ENCODE measurements at places on chromosomes 16 and 17.

DNA sequence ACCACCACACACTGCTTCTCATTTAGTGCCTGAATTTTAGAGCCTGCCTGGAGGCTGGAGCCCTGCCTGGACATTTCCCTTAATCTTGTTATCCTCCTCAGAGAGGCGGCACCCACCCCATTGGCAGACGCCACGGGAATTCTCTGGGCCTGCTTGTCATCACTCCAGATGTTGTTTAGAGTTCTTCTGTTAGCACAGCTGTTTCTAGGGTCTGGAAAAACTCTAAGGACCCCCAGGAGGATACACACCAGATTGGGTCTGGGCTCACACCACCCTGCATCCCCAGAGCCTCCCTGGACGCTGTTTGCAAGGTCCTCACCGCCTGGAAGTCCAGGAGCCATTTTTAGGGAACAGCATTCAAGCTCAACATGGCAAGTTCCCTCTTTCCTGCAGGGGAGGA lies 565 bp upstream of the XAF1 start:
- DNase-seq: no peak
- H3K4me3 ChIP-seq: peak overlapping the region; percentile 60
- peaks cover 62% of the 10 kb centered on the region for H3K4me1 ChIP-seq
- peaks cover 23% of the 10 kb centered on the region for H3K36me3 ChIP-seq

GRCh38 chr17:58315281-58315711 lies 13.3 kb downstream of the TSPOAP1 start:
- H3K27me3 ChIP-seq: no peaks in the 10 kb centered on the region
- H3K4me3 ChIP-seq: no peak overlapping the region
- no peak for DNase-seq

DNA sequence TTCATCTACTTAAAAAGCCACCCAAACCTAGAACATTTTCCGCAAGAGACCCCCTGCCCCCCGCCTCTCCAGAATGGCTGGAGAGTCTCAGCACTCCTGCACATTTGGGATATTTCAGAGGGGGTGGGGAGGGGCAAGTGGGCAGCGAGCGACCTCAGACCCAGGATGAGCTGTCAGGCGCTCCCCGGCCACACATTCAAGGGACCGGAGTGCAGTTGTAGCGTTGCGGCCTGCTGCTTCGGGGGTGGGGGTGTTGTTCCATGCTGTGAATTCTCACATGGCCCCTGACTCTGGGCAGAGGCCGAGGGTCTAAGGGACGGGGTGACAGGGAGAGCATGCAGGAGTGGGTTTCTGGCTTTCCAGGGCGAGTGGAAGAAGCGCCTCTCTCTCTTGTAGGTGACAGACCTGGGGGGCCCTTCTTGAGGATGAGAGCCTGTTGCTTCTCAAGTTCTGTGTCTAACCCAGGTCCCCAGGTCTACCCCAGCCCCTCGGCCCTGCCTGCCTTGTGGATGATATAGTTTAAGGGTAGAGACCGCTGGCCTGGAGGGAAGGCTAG lies 231.2 kb downstream of the SEC14L1 start:
- H3K27ac ChIP-seq: peak overlapping the region; percentile 44
- no peak for DNase-seq
- H3K4me1 ChIP-seq: peaks cover 57% of the 10 kb centered on the region
- peaks cover 4% of the 10 kb centered on the region for H3K36me3 ChIP-seq

DNA sequence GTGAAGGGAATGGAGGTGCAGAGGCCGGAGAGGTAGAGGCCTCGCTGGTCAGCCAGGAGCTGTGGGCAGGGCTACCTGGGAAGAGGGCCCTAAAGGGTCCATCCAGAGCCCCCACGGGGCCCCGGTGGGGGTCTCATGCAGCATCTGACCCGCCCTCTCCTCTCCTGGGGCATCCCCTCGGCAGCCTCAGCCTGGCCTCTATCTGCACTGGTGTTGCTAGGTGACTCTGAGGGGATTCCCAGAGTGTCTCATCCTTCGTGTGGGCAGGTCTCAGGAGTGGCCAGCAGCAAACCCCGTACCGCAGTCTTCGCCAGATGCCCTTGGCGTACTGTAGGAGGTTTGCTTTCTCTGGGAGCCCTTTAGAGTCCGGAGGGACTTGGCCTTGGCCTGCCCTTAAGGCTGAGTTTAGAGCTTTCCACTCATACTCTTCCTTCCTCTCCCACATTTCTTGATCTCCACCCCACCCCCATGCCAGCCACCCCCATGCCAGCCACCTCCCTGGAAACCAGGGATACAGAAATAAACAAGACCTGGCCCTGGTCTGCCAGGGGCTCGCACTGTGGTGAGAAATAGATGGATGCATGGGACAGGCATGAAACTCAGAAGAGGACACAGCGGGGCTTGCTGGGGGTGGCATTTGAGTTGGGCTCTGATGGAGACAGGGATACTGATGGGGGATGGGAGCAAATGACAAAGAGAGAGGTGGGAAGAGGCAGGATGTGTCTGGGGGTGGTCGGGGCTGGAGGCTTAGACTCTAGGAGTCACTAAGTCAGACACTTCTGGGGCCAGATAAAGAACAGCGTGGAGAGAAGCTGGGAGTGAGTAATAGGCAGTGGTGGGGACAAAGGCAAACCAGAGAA lies 9.9 kb downstream of the SLC5A10 start:
- no peaks in the 10 kb centered on the region for H3K27me3 ChIP-seq
- peaks cover 11% of the 10 kb centered on the region for H3K4me1 ChIP-seq
- no peak for DNase-seq
- no peak overlapping the region for H3K4me3 ChIP-seq

- peaks cover 13% of the 10 kb centered on the region for H3K4me1 ChIP-seq
- DNase-seq: peak; percentile 80
- no peak overlapping the region for H3K27ac ChIP-seq
- peaks cover 47% of the 10 kb centered on the region for H3K36me3 ChIP-seq
- no peak overlapping the region for H3K4me3 ChIP-seq
Measured at GRCh38 chr16:89289428-89290395, 72.2 kb downstream of the ZNF778 start.

DNA sequence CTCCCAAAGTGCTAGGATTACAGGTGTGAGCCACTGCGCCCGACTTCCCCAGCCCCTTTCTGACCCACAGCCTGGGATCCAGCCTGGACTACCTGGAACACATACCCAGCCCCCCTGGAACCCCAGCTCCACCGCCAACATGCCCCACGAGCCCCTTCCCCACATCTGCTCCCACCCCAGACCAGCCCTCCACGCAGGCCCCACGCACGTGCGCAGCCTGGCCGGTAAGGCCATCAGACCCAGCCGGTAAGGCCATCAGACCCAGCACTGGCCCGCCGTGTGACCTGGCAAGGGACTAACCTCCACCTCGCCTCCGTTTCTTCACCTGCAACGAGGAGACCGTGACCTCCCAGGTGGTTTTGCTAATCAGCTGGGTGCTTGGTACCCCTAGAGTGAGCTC lies 46.5 kb downstream of the RPH3AL start:
- H3K4me3 ChIP-seq: no peak overlapping the region
- no peaks in the 10 kb centered on the region for H3K36me3 ChIP-seq
- DNase-seq: no peak
- H3K27me3 ChIP-seq: peaks cover 3% of the 10 kb centered on the region
- no peaks in the 10 kb centered on the region for H3K4me1 ChIP-seq
